IMR-90 (cell line): ENCODE measurements at places on chromosomes 5 and 9. TPM values are rescaled to one million over a fixed set of nuclear protein-coding genes. Genes with fewer than 3 reads are reported as not detected.

The NUTM2G gene
- not detected in 2 replicates for total RNA-seq

The SLC25A2 gene
- total RNA-seq: 0.28 TPM in 1 of 2 replicates, not detected in the other

The COL15A1 gene
- total RNA-seq: 1.9 and 2.2 TPM in 2 replicates

The SLCO6A1 gene
- total RNA-seq: not detected in 2 replicates

The FUT7 gene
- total RNA-seq: not detected in 2 replicates

The SMC5 gene
- 12.0 and 25.8 TPM in 2 replicates for total RNA-seq

The FOXD4 gene
- total RNA-seq: 0.18 TPM in 1 of 2 replicates, not detected in the other

The PCDHGB5 gene
- 17.2 and 17.5 TPM in 2 replicates for total RNA-seq

The BHMT gene
- total RNA-seq: not detected in 2 replicates

The IL13 gene
- not detected in 2 replicates for total RNA-seq

The FGF18 gene
- total RNA-seq: under 0.01 TPM in 1 of 2 replicates, not detected in the other

DNA sequence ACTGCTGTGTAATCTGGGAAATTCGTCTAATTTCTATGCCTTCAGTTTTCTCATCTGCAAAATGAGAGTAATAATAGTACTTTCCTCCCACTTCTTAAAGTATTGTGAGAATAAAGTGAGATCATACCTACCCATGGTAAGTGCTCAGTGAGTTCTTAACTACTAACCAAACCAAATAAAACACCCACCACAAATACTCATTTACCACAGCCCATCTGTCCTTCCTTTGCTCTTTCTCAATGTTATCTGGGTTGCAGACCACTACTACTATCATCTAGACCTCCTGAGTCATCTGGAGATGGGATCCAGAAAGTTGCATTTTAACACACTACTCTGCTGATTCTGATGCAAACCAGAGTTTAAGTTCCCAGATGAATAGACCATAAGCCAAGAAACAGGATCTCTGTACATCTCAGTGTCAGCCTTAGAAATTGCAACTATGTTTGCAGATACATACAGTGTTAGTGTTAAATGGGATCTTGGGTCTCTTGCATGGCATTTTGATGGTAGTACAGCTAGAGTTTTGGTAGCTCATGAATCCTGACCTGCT lies 105.4 kb upstream of the ATP10B start:
- H3K27me3 ChIP-seq: no peaks in the 10 kb centered on the region
- no peak overlapping the region for H3K27ac ChIP-seq
- DNase-seq: no peak
- H3K4me3 ChIP-seq: no peak overlapping the region

DNA sequence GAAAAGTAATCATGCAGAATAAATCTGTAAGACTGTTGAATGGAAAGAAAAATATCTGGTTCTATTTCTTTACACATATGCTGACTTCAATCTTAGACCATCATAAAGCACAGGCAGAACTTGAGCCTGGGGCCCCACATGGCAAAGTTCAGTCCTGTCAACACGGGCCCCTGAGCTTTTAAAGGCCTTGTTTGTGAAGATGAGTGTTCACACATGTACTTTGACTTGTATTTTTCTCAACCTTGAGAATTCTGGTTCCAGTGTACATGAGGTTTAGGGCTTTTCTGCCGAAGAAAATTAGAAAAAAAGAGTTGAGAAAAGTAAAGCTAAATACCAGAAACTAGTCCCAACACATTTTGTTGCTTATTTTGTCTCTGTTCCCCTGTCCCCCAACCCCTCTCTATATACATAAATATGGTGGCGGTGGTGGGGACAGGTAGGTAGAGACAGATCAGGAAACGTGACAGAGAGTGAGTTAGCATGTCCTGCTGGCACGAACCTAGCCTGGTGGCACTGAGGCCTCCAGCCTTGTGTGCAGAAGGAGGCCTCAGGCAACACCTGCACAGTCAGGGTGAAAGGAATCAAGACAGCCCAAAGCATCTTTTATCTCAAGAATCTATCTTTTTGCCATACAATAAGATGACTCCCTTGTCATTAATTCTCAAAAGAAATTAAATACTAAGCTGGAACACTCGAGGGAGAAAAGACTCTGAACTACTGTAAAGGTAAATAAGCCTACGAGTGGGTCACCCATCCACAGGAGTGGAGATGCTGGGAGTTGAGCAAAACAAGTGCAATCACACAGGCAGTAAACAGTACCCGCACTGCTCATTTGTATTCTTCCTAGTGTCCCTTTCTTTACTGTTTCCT lies 22.9 kb downstream of the LIFR start:
- no peak for DNase-seq
- no peaks in the 10 kb centered on the region for H3K27me3 ChIP-seq
- H3K4me1 ChIP-seq: no peaks in the 10 kb centered on the region; the same call in 1 of the 2 replicates
- H3K4me3 ChIP-seq: no peak overlapping the region

DNA sequence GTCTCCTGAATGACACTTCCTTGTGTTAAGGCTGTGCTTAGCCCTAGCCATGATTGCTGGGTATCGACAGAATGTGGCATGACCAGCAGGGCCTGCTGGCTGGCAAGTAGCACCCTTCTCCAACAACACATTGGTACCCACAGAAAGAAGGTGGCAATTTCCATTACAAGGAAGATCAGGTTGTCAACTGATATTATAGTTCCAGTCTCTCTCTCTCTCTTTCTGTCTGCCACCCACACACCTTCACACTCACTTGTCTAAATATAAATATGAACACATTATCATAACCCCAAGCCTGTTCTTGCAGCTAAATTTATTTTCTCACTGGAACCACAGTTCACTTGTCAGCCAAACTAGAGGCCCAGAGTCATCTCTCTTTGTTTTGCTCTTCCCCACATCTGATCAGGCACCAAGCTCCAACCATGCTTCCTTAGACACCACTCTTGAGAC lies 408.1 kb upstream of the PIK3R1 start:
- H3K27ac ChIP-seq: no peak overlapping the region
- no peak overlapping the region for H3K4me3 ChIP-seq
- no peaks in the 10 kb centered on the region for H3K36me3 ChIP-seq
- DNase-seq: no peak
- H3K27me3 ChIP-seq: no peaks in the 10 kb centered on the region

- H3K27ac ChIP-seq: peak overlapping the region; percentile 45
- peaks cover 40% of the 10 kb centered on the region for H3K36me3 ChIP-seq
- H3K4me3 ChIP-seq: no peak overlapping the region
- no peaks in the 10 kb centered on the region for H3K27me3 ChIP-seq
- peak; percentile 94 for DNase-seq
Observed at GRCh38 chr5:113067635-113068344, 91.2 kb downstream of the DCP2 start.

- H3K36me3 ChIP-seq: no peaks in the 10 kb centered on the region
- no peak overlapping the region for H3K27ac ChIP-seq
- H3K27me3 ChIP-seq: no peaks in the 10 kb centered on the region
- DNase-seq: no peak
- no peaks in the 10 kb centered on the region for H3K4me1 ChIP-seq
- H3K4me3 ChIP-seq: no peak overlapping the region
Observed at GRCh38 chr9:31637265-31637664, 747.2 kb upstream of the ACO1 start.

GRCh38 chr5:50856401-50857119 lies 190.1 kb downstream of the PARP8 start:
- no peak overlapping the region for H3K27ac ChIP-seq
- no peaks in the 10 kb centered on the region for H3K27me3 ChIP-seq
- no peak overlapping the region for H3K4me3 ChIP-seq
- no peaks in the 10 kb centered on the region for H3K36me3 ChIP-seq

- H3K27ac ChIP-seq: no peak overlapping the region
- H3K4me3 ChIP-seq: no peak overlapping the region
- H3K4me1 ChIP-seq: no peaks in the 10 kb centered on the region
- H3K27me3 ChIP-seq: no peaks in the 10 kb centered on the region
- no peaks in the 10 kb centered on the region for H3K36me3 ChIP-seq
- DNase-seq: no peak
Observed at GRCh38 chr5:109987970-109988369, 298.2 kb downstream of the MAN2A1 start.

DNA sequence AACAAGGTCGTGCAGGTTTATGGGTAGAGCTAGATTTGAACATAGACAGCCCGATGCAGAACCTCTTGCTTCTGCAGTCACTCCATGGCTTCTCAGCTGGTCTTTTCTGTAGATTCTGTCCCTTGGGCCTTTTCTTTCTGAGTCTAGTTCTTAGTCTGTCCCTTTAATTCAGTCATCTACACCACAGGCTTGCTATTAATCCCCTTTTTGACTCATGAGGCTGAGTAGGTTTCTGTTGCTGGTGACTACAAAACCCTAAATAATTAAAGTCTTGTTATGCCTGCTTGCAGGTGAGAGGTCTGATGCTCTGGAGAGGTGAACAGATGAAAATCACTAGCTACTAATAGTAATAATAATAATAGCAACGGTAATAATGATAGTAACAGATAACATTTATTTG lies 19.3 kb upstream of the STRBP start:
- DNase-seq: no peak
- H3K4me3 ChIP-seq: no peak overlapping the region
- H3K27me3 ChIP-seq: peaks cover 22% of the 10 kb centered on the region

DNA sequence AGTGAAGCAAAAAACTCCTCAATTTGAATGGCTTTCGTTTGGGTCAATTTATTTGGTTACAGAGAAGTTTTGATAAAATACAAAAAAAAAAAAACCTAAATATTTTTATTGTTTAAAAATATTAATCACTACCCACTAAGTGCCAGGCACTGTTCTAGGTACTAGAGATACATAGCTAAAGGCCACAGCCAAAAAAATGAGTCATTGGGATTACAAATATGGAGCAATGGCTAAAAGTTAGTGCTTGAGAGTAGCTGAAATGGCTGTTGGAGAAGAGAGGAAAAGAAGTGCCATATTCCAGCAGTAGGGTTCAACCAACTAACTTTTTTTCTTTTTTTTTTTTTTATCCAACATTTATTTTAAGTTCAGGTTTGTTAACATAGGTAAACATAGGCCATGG lies 130.1 kb upstream of the PTGER4 start:
- no peak for DNase-seq
- H3K27me3 ChIP-seq: no peaks in the 10 kb centered on the region
- no peak overlapping the region for H3K4me3 ChIP-seq
- no peak overlapping the region for H3K27ac ChIP-seq

DNA sequence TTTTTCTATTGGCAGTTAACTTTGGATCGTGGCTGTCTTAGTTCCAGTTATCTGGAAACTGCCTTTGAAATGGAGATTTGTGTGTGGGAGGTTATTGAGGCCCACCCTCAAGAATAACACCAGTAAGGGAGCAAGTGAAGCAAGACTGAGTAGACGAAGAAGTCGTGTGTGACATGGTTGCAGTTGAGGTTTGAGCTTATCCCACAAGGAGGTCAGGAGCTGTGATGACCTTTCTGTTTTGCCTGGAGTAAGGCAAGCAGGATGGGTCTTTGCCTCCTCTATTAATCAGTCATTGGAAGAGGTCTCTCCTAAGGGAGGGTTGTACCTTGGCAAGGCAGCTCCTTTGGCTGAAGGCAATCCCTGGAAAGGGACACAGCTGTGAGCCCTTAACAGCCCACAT lies 49.6 kb upstream of the CTXN3 start:
- DNase-seq: no peak
- H3K4me3 ChIP-seq: no peak overlapping the region
- no peaks in the 10 kb centered on the region for H3K4me1 ChIP-seq
- H3K36me3 ChIP-seq: no peaks in the 10 kb centered on the region
- no peak overlapping the region for H3K27ac ChIP-seq

- no peak overlapping the region for H3K27ac ChIP-seq
- no peak for DNase-seq
- no peaks in the 10 kb centered on the region for H3K36me3 ChIP-seq
- H3K27me3 ChIP-seq: no peaks in the 10 kb centered on the region
- H3K4me1 ChIP-seq: no peaks in the 10 kb centered on the region; the same call in 1 of the 2 replicates
- no peak overlapping the region for H3K4me3 ChIP-seq
Observed at GRCh38 chr5:39441838-39442237, 17.1 kb upstream of the DAB2 start.

GRCh38 chr5:29208024-29208423 lies 1985.5 kb upstream of the CDH6 start:
- H3K4me1 ChIP-seq: no peaks in the 10 kb centered on the region
- no peaks in the 10 kb centered on the region for H3K36me3 ChIP-seq
- no peak for DNase-seq
- no peak overlapping the region for H3K27ac ChIP-seq

DNA sequence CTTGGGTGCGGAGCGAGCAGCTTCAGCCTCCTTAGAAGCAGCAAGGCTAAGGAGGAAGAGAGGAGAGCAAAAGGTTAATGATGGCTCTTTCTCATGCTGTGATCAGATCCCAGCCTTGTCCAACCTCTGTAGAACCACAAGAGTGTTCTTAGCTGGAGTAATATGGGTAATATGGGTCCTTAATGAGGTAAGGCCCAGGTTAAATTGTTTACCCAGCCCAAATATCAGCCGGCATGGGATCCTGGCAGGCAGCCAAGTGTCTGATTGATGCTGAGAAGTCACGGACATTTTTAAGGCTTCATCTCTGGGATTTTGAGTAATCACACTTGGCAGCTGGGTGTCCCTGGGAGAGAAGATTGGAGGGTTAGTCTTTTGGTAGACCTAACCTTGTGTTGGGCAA lies 32.3 kb downstream of the GLRA1 start:
- no peaks in the 10 kb centered on the region for H3K27me3 ChIP-seq
- no peaks in the 10 kb centered on the region for H3K36me3 ChIP-seq
- no peak for DNase-seq

DNA sequence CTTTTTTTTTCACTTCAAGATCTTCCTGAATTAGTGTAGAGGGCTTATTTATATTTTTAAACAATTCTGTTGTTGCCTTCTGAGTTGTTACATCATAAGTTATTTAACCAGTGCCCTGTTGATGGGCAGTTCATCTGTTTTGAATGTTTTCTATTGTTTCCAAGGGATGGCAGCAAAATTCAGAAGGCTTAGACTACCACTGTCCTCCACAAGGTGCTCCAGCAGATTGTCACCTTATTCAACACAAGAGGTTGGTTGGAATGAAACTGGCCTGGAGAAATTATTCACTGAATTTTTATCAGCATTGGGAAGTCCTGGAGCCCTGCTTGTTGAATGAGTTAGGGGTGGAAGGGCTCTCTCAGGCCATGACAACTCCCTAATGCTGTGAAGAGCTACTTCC lies 1.3 kb upstream of the KLHL9 start:
- DNase-seq: no peak
- peaks cover 11% of the 10 kb centered on the region for H3K36me3 ChIP-seq
- H3K27me3 ChIP-seq: peaks cover 7% of the 10 kb centered on the region

DNA sequence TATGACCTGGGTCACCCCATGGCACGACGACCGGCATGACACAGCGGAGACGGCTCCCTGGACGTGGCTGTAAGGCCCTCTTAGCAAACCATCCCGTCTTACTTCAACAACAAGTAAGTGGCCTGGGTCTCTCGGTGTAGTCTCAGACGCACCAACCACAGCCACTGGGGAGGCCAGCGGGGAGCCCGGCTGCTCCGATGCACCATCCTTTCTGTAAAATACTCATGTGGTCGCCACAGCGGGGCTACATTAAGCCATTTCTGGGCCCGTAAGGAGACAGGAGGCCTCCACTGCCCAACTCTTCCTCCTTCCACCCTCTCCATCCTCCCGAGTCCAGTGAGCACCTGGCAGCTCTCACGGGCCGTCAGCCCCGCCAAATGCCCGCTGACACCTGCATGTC lies 4.7 kb downstream of the QSOX2 start:
- DNase-seq: no peak
- no peaks in the 10 kb centered on the region for H3K27me3 ChIP-seq
- peaks cover 3% of the 10 kb centered on the region; the same call in 1 of the 2 replicates for H3K4me1 ChIP-seq
- peaks cover under 1% of the 10 kb centered on the region; the same call in 1 of the 2 replicates for H3K36me3 ChIP-seq

GRCh38 chr5:176596689-176597416 lies 13.1 kb downstream of the GPRIN1 start:
- H3K27ac ChIP-seq: no peak overlapping the region
- no peak overlapping the region for H3K4me3 ChIP-seq
- H3K4me1 ChIP-seq: no peaks in the 10 kb centered on the region
- no peaks in the 10 kb centered on the region for H3K27me3 ChIP-seq
- H3K36me3 ChIP-seq: no peaks in the 10 kb centered on the region; the same call in 1 of the 2 replicates

GRCh38 chr5:82222597-82223574 lies 55.3 kb downstream of the RPS23 start:
- DNase-seq: no peak
- no peak overlapping the region for H3K27ac ChIP-seq
- H3K4me1 ChIP-seq: peaks cover 2% of the 10 kb centered on the region; the same call in 1 of the 2 replicates
- no peaks in the 10 kb centered on the region for H3K36me3 ChIP-seq
- H3K27me3 ChIP-seq: no peaks in the 10 kb centered on the region
